Hematopoietic multipotent progenitor cell treated with erythropoietin and hydrocortisone succinate and interleukin-3 and kit ligand, for 8 days (in vitro differentiated cells): ENCODE measurements at places on chromosomes 12 and 14.

- DNase-seq = peak; percentile 18
Measured at GRCh38 chr12:44812062-44812461, 64.1 kb downstream of the NELL2 start.

GRCh38 chr12:127560041-127560478, 706.9 kb upstream of the TMEM132C start:
- no peak for DNase-seq

- no peak for DNase-seq
Measured at GRCh38 chr14:96126339-96126782, 78.3 kb upstream of the BDKRB2 start.

DNA sequence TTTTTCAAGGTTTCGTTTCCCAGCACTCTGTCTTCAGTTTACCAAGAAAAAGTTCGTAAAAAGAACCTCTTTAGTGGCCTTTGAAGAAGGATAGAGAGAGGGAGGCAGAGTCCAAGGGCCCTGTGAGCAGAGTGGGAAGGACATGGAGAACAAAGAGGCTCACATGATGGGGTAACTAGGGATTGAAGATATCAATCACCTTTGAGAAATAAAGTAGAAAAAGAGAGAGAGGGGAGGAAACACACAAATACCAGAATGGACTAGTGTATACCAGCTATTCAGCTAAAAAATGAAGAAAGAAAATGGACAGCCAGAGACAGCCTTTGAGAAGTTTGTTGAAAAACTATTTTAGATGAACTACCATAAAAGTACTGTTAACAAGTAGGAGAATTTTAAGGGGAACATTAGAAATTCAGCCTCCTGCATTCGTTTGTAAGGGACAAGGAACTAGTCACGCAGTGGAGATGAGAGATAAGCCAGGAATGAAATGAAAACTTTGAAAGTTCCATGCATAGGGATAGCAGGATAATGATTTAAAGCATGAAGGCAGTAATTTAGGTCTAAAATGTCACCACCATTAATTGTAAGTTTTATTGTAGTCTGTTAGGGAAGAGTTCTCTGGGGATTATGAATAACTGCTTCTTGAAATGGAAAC, 82.1 kb downstream of the SPTSSA start:
- DNase-seq = no peak

GRCh38 chr14:83709116-83709515, 1820.8 kb upstream of the FLRT2 start:
- no peak for DNase-seq

DNA sequence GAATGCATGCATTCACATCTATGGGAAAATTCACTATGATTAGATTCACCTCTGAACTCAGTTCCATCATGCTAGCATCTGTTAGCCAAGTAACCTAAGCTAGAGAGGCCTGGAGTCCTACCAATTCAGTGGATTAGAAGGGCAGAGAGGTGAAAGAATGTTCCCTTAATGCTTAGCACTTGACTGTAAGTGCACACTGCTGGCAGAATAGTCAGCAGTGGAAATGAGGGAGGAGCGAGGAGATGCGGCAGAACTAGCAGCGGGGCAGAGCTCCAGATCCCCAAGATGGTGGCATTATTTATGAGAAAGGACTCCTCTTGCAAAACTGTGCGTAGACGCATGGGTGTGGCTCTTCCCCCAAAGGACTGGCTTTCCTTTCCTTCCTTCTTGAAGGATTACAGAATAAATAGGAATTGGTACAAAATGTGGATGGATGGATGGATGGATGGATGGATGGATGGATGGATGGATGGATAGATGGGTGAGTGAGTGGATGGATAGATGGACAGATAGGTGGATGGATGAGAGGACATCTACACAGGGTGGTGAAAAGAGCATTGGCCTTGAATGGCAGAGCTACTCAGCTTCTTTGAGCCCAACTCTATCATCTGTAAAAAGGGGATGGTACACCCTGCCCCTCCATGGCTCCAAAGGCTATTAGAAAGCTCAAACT, 227.2 kb downstream of the CHST11 start:
- no peak for DNase-seq

GRCh38 chr14:79186523-79186922, 1016.4 kb downstream of the NRXN3 start:
- no peak for DNase-seq

DNA sequence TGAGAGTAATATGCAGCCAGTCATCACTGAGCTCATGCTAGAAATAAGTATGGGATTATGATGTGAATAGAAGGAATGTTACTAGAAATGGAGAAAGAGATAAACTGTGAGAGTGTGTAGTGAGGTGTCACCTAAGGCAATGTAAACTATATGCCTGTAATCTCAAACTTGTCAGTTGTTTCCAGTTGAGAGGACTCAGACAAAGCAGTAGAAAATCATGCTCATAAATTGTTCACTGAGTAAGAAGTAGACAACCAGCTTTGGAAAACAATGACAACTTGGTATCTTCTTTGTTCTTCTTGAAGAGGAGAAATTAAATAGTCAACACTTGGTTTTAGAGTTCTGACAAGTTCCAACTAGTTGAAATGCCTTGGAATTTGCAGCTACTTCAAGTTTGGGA, 148.5 kb upstream of the OR4E1 start:
- no peak for DNase-seq

GRCh38 chr12:6620137-6620884, 13.1 kb upstream of the CHD4 start:
- DNase-seq = peak; percentile 31

DNA sequence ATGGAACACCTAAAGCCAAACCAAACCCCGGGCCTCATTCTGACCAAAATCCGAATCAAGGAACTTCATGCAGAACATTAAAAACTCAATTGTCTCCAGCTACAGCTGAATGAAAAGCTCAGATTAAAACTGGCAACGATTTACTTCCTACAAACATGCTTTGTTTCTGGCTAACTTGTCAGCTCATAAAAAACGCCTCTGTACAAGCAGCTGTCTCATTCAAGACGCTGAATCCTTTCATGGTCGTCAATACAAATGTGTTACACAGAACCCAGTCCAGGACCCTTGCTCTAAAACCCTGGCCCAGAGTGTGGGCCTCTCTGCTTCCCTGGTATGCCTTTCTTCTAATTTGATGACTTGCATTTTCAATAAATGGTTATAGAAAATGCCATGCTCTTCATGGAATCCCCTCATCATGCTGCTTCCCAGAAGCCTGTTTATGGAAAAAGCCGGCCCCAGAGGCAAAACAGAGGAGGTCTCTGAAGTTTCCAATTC, 183.1 kb downstream of the PHLDA1 start:
- DNase-seq = no peak

- DNase-seq = no peak
Measured at GRCh38 chr12:131892711-131893604, 1.5 kb upstream of the ULK1 start.

DNA sequence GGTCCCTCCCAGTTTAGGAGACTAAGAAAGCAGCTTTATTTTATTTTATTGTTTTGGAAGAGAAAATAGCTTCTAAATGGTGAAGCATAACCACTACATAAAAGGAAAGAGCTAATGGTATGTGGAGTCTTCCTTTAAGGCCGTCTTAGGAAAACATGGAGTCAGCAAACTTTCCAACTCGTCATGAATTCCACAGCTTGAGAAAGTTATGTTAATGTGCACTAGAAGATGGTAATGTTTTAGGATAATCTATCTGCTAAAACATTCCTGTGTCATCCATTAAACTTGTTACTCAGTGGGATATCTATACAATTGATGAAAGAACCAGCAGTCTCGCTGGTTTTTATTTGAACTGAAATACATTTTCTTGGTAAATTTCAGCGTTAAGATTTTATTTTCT, 448.4 kb upstream of the SEL1L start:
- DNase-seq = no peak

- DNase-seq = peak; percentile 47
Measured at GRCh38 chr14:93305725-93306418, 27.0 kb downstream of the BTBD7 start.
